ENCODE measurements at places on chromosomes 3 and 15. TPM values are rescaled to one million over a fixed set of nuclear protein-coding genes. Genes with fewer than 3 reads are reported as not detected.

DNA sequence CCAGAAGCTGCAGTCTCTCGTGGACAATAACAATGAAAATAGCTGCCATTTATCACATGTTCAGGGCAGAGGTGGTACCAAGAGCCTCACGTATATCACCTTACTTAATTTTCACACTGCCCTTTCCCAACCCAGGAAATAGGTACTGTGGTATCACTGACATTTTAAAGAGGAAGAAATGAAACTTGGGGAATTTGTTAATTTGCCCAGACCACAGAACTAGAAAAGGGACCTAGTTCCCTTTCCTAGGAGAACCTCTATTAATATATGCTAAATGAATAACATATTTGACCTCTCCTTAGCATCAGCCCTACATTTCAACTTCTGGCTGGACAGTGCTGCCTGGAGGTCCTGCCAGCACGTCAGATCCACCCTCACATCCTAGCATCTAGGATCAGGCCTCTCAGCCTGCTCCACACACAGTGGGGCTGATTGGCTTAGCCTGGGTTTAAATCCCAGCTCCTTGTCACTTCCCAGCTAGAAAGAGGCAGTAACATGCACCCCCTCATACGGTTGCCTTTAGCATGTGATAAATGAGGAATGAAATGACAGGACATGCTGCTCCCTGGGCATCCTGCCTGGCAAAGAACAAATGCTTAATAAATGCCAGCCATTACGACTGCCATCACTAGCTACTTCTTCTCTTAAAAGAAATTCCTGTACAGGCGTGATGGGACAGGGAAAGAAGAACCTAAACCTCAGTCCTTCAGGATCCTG is 95.1 kb upstream of the TNFAIP8L3 start:
- no peak for DNase-seq

GRCh38 chr3:109927161-109927560 is 589.8 kb upstream of the DPPA4 start:
- no peak for DNase-seq

Gene MCF2L2
- 0.17 TPM for total RNA-seq

Gene TMCO5A
- total RNA-seq: not detected

Gene ZNF654
- total RNA-seq: 8.2 TPM

GRCh38 chr3:123523023-123523412 is 61.8 kb downstream of the HACD2 start:
- no peak for DNase-seq

All from right lobe of liver (tissue), 6 donors.